ENCODE measurements at places on chromosomes 2 and 18.

DNA sequence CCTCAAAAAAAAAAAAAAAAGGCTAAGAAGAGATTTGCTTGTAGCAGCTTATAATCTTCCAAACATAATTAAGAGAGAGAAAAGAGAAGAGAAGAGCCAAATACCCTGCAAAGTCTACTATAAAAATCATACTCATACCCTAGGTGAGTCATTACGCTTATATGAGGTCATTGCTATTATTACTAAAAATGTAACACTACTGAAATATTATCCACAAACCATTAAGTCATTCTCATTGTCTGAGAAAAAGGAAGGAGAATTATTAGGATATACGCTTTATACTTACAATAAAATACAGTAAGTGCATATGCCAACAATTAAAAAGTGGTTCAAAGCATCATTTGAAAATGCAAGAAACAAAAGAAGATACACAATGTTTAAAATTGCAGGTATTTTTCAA is 66.5 kb downstream of the COLEC12 start:
- DNase-seq: no peak

DNA sequence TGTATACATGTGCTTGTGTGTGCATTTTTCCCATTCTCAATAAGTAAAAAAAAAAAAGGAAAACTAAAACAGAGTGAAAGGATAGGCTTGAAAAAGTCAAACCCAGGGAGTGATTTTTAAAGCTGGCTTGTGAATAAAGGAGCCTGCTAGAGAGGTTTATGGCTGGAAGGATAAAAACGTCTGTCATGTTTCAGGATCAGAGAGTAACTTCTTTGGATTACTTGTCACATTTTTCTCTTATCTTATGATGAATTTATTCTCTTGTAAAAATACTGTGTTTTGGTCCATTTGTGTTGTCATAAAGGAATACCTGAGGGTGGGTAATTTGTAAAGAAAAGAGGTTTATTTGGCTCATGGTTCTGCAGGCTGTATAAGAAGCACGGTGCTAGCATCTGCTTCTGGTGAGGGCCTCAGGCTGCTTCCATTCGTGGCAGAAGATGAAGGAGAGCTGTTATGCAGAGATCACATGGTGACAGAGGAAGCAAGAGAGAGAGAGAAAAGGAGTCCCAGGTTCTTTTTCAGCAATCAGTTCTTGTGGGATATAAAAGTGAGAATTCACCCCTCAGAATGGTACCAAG is 89.1 kb downstream of the OSBPL6 start:
- DNase-seq: no peak

GRCh38 chr2:239814861-239815601 is 210.1 kb downstream of the NDUFA10 start:
- DNase-seq: no peak

DNA sequence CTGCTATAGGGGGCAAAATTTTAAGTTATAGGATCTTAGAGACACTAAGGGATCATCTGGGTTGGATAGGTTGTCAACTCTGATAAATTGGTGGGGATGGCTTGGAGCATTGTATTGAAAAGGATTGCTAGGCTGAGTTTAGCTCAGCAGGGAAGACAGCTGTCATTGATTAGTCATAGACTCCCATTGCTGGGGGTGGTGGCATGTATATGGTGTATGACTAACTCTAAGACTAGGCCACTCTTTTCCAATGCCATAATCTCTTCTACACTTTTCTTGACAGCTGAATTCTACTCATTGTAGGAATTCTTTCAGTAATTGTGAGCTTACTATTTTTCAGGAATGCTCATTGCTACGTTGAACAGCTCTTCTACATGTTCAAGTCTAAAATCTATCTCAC is 81.3 kb upstream of the PELI1 start:
- DNase-seq: no peak

DNA sequence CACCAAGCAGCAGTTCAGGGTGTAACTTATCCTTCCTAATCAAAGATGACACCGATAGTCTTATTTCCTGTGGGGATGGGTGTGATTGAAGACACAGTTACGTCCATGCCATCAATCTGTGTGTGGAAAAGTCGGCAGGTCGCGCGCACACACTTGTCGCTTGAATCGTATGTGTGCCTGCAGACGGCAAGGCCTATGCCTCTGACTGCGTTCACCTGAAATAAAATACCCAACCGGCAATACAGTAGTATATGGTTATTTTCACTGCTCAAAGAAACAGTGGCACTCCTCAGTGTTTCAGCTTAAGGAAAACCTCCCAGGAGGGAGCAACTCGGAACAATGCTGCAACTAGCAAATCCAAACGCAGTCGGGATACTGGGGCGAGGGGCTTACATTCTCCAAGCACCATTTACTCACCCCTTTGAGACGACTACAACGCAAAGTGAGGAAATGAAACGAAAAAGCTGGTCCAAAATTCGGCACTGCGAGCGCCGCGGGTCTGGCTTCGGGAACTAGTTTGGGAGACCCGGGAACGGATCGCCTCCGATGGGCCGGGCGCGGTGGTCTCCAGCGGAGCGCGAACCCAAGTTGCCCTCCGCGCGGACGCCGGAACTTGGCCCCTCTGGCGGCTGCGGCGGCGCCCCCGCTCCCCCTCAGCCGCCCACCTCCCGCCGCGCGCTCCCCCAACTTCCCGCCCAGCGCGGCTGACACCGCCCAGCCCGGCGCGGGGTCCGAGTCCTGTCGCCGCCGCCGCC is 675 bp downstream of the PRKD3 start:
- DNase-seq: no peak

DNA sequence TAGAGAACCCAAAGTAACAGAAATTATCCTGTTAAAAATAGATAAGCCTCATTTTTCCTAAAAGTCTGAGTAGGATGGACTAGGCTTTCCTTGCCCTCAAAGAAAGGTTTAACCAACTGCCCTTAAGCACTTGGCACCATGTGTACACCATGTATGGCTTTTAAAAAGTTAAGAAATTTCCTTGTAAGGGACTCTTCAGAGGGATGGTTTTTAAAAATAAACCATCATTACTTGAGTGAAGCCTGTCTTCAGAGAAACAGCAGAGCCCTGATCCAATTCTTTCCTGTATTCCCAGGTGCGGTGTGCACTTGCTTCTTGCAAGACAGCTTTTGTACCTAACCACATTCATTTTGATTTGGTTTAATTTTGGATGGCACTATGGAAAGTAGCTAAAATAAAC is 1.1 kb upstream of the NEMP2 start:
- DNase-seq: no peak
